Activated CD4-positive, alpha-beta T cell treated with anti-CD3 and anti-CD28 coated beads, Interleukin-2, amount 50 U/mL, for 48 hours (primary cell): ENCODE measurements at places on chromosomes 5 and 9.

DNA sequence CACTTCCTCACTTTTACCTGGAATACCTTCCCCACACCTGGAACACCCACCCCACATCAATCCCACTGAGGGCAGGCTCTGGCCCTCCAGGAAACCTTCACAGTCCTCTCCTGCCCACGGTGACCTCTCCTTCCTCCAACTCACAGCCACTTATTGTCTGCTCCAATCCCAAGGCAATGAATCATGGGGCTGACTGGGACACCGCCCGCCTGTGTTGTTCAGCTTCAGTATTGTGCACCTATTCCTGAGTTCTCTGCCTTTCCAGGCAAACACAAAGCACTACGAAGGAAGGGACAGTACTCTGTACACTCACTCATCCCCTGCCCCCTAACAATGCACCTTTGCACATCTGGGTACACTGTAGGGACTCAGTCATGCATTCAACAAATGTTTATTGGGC lies 7.3 kb downstream of the PCDH1 start:
- no peak for DNase-seq

GRCh38 chr9:76412638-76413037 lies 18.4 kb upstream of the RFK start:
- DNase-seq: no peak

GRCh38 chr9:87336914-87337333 lies 160.7 kb upstream of the DAPK1 start:
- peak; percentile 8 for DNase-seq

DNA sequence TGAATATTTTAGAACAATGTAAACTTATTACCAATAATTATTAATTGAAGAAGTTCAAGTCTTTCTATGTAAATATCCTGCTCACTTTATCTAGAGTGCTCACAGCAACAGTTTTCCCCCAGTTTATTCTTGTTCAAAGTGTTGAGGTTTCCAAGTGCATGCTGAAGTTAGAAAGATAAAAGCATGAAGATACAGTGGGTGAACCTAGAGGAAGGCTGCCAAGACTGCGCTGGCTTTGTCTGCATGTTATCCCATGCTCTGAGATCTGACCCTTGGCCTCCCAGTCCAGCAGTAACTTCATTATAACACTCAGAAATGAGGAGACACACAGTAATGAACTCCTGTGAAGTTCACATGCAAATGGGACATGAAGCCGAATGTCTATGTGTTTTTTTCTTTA lies 76.0 kb upstream of the PIP5K1B start:
- DNase-seq: no peak

DNA sequence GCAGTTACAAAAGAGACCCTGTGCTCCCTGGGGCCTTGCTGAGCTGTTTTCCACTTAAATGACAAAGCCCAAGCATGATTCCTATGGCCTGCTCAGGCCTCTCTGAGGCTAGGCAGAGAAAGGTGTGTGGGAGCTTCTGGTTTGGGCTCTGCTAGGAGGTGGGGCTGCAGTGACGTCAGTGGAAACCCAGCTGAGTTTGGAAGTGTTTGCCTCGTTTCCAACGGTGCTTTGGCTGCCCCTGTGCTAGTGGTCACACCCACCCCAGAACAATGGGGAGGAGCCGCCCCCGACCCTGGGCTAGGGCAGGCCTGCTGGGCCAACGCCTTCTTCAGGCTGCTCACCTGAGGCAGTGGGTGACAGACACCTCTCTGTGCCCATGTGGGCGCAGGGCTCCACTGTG lies 10.4 kb downstream of the ANGPTL2 start:
- no peak for DNase-seq

DNA sequence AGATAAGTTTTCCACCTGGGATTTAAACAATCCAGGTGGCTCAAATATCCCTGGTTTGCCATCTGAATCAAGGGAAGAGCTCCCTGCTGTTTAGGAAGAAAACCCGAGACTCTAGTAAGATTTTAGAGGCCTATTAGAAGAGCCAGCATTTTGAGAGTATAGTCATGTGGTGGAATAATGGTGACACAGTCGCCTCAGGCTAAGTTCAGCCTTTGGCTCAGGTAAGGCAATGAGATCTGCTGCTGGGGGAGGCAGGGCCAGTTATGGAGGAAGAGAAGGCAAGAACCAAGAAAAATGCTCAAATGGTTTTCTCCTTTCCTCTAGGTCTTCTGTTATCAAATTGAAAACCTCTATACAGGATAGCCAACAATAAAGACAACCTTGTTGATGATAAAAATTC lies 16.2 kb downstream of the RAD1 start:
- no peak for DNase-seq

DNA sequence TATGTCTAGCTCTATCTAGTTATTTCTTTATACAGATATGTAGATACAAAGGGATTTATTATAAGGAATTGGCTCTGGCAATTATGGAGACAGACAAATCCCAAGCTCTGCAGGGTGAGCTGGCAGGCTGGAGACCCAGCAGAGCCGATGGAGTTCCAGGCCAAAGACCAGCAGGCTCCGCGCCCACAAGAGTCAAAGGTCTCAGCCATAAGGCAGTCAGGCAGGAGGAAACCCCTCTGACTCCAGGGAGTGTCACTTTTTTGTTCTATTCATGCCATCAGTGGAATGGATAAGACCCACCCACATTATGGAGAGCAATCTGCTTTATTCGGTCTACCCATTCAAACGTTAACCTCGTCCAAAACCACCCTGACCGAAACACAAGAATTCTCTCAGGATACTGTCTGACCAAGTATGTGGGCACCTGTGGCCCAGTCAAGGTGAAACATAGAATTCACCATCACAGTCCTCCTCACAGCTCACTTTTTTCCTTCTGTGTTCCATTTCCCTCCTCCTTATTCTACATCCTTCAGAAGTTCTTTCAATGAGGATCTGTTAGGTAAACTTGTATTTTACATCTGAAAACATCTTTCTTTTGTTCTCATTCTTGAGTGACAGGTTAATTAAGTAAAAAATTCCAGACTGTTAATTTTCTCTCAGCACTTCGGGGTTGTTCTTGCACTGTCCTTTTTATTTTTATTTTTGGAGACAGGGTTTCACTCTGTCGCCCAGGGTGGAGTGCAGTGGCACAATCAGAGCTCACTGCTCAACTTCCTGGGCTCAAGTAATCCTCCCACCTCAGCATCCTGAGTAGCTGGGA lies 21.2 kb downstream of the RNF130 start:
- no peak for DNase-seq

DNA sequence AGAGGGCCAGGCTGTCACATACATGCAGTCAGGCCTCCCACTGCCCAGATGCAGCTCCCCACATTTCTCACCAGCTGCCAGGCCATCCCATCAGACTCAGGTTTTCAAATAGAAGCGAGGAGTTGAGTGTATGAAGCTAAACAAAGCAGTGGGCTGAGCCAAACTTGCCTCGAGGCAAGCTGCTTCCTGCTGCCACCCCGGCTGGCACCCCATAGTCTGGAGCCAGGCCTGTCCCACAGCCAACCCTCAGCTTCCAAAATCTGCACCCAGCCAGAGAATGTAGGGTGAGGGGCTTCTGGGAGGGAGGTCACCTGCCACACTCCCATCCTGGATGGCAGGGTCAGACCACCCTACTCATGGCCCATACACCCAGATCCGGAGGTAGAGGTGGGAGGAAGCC lies 22.3 kb upstream of the ALDH1B1 start:
- DNase-seq: no peak

DNA sequence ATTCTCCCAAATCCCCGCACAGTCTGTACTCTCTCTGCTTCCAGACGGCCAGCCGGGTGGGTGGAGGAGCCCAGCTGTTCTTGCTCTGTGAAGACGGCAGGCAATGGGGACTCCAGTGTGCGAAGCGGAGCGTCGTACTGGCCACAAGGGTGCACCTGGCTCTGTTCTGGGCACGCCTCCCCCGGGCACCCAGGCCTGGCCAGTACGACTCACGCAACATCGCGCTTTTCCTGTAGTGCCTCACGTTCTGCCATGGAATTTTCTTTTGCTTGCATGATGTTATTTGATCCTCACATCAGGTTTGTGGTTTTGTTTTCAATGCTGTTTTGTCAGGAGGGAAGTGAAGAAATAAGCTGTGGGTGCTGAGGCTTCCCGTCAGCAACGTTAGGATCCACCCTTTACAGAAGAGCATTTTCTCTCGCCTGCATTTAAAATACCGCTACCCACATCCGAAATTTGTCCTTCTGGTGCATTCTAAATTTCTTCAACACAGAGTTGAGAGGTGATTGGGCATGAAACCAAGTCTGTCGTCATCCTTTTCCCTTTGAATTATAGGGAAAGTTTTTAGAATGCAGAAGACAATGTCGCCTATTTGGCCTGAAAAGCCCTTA lies 311.7 kb downstream of the TRIM36 start:
- no peak for DNase-seq

- DNase-seq: no peak
Observed at GRCh38 chr5:37886242-37886905, 46.5 kb upstream of the GDNF start.

DNA sequence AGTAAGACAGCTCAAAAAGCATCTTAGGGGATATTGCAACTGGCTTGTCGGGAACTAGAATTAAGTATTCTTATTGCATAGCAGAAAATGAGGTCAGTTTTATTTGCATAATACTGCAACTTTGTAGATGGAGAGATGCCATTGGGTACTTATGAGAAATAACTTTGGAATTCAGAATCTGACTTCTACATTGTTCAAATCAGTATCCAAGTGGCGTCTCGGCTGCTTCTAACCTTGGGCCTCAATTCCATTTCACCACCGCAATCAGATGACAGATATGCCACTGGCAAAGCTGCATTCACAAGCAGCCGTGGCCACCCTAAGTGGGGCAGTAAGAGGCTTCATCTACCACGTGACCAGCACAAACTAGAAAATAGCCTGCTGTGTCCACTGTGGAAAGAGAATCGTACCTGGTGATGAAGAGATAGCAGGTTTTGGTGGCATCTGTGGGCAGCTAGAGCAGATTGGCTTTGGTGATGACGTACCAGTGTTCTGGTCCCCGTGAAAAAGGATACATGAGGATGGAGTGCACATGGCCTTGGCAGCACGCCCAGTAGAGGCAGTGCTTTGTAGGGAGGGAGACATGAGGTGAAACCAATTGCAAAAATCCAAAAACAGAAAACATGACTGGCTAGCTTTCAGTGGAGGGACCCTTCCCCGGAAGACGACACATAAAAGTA lies 116.6 kb downstream of the KLHL3 start:
- DNase-seq: no peak

DNA sequence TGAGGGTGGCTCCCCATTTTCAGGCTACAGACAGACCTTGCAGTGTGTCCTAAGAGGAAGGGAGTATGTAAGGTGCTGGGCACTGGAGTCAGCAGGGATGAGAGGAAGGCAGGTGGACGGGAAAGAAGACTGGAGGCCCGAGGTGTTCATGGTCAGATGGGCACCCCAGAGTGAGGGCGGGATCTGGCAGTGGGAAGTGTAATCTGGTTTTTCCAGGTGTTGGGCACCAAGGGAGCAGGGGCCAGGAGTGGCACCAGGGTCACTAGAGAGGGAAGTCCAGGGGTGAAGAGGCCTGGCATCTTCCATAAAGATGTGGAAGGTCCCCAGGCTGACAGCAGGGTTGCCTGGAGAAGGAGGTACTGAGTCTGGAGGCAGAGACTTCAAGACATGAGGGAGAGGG lies 29.7 kb downstream of the PITX1 start:
- DNase-seq: no peak
